ENCODE measurements at places on chromosomes 5 and 9. TPM values are rescaled to one million over a fixed set of nuclear protein-coding genes. Genes with fewer than 3 reads are reported as not detected.
A peak's percentile ranks its signal among the peaks of the same experiment; 100 is the strongest.

The C7 gene
- total RNA-seq: under 0.01 TPM

The PTPRD gene
- 3.2 TPM for total RNA-seq

DNA sequence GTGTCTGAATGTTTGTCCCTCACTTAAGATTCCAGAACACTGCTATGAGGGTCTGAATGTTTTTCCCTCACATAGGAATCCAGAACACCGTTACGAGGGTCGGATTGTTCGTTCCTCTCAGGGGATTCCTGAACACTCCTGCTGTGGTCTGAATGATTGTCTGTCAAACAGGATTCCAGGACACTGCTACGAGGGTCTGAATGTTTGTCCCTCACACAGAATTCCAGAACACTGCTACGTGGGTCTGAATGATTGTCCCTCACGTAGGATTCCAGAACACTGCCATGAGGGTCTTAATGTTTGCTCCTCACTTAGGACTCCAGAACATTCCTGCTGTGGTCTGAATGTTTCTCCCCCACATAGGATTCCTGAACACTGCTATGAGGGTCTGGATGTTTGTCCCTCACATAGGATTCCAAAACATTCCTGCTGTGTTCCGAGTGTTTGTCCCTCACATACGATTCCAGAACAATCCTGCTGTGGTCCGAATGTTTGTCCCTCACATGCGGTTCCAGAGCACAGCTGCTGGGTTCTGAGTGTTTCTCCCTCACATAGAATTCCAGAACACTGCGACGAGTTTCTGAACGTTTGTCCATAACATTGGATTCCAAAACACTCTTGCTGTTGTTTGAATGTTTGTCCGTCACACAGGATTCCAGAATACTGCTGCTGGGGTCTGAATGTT is 199.5 kb downstream of the FOXD4L6 start:
- DNase-seq: no peak

- no peak for DNase-seq
Measured at GRCh38 chr9:35280399-35280798, 118.6 kb downstream of the UNC13B start.

The ANKRD34B gene
- not detected for total RNA-seq

- DNase-seq: no peak
Measured at GRCh38 chr9:124198948-124199347, 58.8 kb upstream of the NEK6 start.

The ZNF782 gene
- 2.9 TPM for total RNA-seq

DNA sequence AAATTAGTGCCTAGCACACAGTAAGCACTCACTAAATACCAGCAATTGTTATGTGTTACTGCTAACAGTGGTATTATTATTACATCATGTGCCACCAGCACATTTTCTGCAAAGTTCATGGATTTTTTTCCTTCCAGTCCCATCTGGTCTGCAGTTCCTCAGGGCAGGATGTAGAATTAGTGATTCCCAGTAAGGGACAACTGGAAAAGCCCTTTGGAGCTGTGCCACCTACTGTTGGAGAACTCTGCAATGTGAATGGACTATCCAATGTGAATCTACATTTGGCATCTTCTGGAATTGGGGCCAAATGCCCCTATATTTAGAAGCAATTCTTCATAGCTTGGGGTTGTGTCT is 154.0 kb downstream of the CDH6 start:
- no peak for DNase-seq

- DNase-seq: no peak
Measured at GRCh38 chr5:11293523-11293922, 532.5 kb upstream of the DAP start.

DNA sequence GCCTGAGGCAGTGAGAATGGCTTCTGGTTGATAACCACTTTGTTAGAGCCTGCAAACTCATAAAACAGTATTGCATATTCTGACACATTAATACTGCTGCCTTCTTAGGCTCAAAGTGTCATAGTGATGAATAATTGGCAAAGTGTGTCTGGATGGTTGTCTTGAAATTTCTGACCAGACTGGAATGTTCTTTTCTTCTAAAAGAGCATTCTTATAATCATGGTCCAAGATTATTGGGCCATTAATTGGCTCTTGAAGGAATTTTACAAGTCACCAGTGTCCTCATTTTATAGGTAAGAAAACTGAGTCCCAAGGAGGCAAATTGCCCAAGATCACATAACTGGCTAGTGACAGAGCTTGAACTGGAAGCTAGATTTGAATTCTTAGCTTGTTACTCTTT is 111.7 kb downstream of the PCSK1 start:
- no peak for DNase-seq

GRCh38 chr9:23492126-23493002 is 333.7 kb downstream of the ELAVL2 start:
- DNase-seq: peak; percentile 0

DNA sequence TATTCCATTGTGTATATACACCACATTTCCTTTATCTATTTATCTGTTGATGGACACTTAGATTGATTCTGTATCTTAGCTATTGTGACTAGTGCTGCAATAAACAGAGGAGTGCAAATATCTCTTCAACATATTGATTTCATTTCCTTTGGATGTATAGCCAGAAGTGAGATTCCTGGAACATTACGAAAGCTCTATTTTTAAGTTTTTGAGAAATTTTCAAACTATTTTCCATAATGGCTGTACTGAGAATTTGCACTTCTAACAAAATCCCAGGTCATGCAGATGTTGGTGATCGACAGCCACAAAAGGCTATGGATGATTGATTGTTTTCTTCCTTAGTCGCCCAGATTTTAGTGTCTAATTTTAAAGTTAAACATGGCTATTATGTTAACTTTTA is 132.7 kb upstream of the MTAP start:
- no peak for DNase-seq

DNA sequence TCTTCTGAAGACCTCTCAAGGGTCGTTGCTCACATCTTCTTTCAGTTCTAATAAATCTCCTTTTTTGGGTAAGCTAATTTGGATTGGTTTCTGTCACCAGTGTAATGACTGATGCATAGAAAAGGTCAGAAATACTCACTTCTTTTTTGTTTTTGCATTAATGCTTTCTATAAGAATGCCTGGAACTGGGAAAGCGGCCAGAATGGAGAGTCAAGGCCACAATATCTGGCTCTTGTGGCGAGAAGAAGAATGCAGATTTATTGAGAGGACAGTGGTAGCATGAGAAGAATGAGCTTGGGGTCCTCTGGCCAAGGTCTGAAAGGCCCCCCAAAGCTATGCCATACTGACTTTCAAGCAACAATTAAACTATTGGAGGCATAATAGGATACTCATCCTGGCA is 88.0 kb upstream of the SLC12A2 start:
- no peak for DNase-seq
